ENCODE measurements at places on chromosomes 12 and 14. TPM values are rescaled to one million over a fixed set of nuclear protein-coding genes. Genes with fewer than 3 reads are reported as not detected.

The TMPRSS12 gene
- not detected for total RNA-seq

The TMEM132D gene
- not detected for total RNA-seq

The NOS1 gene
- total RNA-seq, result 0.30 TPM

The PLCZ1 gene
- not detected for total RNA-seq

The GLIPR1L1 gene
- total RNA-seq, result not detected

The RPL10L gene
- total RNA-seq, result not detected

The ACOT4 gene
- 1.9 TPM for total RNA-seq

The BEST3 gene
- total RNA-seq, result 1.8 TPM

The KRT81 gene
- 4,151 TPM for total RNA-seq

The PMEL gene
- total RNA-seq, result 1.1 TPM

The ANKLE2 gene
- total RNA-seq, result 78.2 TPM

The LBHD2 gene
- 0.27 TPM for total RNA-seq

The STON2 gene
- total RNA-seq, result 1.3 TPM

The FAM234B gene
- 3.9 TPM for total RNA-seq

The CAPZA3 gene
- total RNA-seq, result not detected

The ADAM21 gene
- total RNA-seq, result not detected

The G2E3 gene
- 17.3 TPM for total RNA-seq

The TBC1D30 gene
- total RNA-seq, result 1.9 TPM

The THTPA gene
- total RNA-seq, result 12.6 TPM

The ABCD2 gene
- total RNA-seq, result not detected

The DENR gene
- 50.2 TPM for total RNA-seq

The FOXA1 gene
- 7.6 TPM for total RNA-seq

The PRMT5 gene
- total RNA-seq, result 99.6 TPM

The PMCH gene
- not detected for total RNA-seq

The RERG gene
- total RNA-seq, result 0.30 TPM

The NUMB gene
- total RNA-seq, result 42.4 TPM

The RND1 gene
- total RNA-seq, result 5.8 TPM

The TEAD4 gene
- 39.4 TPM for total RNA-seq

The KLHL33 gene
- not detected for total RNA-seq

The LRRC9 gene
- not detected for total RNA-seq

The RIMKLB gene
- total RNA-seq, result 22.9 TPM

The ESRRB gene
- 0.29 TPM for total RNA-seq

The PIK3C2G gene
- not detected for total RNA-seq

The FAM181A gene
- not detected for total RNA-seq

The RTN1 gene
- total RNA-seq, result not detected

The IL26 gene
- not detected for total RNA-seq

The PZP gene
- total RNA-seq, result not detected

The E2F7 gene
- 6.0 TPM for total RNA-seq

The CMA1 gene
- total RNA-seq, result not detected

The NGB gene
- total RNA-seq, result not detected

The TOX4 gene
- 69.5 TPM for total RNA-seq

The PTMS gene
- total RNA-seq, result 926 TPM

The KRT6A gene
- total RNA-seq, result 8.1 TPM

The OR4K13 gene
- total RNA-seq, result not detected

The CD163L1 gene
- 0.72 TPM for total RNA-seq

The GUCY2C gene
- total RNA-seq, result not detected

The INHBE gene
- total RNA-seq, result 0.09 TPM

The PTGDR gene
- not detected for total RNA-seq

The RPS6KL1 gene
- 0.28 TPM for total RNA-seq

The DEPDC4 gene
- total RNA-seq, result 1.8 TPM

The PGF gene
- 4.2 TPM for total RNA-seq

The NTF3 gene
- total RNA-seq, result not detected

The MYBPC1 gene
- total RNA-seq, result not detected

The TARBP2 gene
- total RNA-seq, result 54.8 TPM

The RPL6 gene
- total RNA-seq, result 2,144 TPM

The TTC9 gene
- total RNA-seq, result 2.7 TPM

The WDHD1 gene
- 12.5 TPM for total RNA-seq
